ENCODE measurements at places on chromosomes 6 and 20. TPM values are rescaled to one million over a fixed set of nuclear protein-coding genes. Genes with fewer than 3 reads are reported as not detected.

Gene TBC1D32
- 7.5 TPM for total RNA-seq

DNA sequence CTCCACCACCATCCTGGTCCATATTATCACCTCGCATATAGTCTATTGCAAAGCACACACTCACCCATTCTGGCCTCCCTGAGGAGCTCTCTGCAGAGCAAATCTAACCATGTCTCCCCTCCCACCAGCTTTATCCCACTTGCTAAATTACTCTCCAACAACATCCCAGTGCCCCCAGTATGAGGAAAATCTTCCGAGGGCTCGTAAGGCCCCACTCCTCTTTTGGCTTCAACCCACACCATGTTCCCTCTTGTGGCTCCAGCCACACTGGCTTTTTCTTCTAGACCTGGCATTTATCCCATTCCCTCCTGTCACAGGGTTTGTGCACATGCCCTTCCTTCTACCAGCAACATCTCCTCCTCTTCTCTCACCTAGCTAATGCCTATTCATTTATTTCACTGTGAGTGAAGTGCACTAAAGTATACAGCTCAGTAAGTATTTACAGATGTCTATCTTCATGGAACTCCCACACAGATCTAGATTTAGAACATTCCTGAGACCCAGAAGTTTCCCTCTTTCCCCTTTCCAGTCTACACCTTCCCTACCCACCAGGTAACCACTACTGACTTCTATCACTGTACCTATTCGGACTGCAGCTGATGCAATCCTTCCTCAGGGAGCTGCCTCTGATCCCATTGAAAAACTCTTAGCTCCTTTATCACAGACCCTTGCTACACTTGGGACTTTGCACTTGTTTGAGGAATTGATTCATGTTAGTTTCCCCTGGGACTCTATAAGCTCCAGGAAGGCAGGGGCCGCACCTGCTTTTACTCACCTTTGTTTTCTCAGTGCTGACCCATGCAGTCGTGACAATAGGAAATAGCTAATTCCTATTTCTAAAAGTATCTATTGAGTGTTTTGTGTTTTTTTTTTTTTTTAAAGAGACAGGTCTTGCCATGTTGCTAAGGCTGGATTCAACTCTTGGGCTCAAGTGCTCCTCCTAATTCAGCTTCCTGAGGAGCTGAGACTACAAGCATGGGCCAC lies 15.5 kb downstream of the MRPL14 start:
- no peak for DNase-seq

Gene MLIP
- 2.3 TPM for total RNA-seq

DNA sequence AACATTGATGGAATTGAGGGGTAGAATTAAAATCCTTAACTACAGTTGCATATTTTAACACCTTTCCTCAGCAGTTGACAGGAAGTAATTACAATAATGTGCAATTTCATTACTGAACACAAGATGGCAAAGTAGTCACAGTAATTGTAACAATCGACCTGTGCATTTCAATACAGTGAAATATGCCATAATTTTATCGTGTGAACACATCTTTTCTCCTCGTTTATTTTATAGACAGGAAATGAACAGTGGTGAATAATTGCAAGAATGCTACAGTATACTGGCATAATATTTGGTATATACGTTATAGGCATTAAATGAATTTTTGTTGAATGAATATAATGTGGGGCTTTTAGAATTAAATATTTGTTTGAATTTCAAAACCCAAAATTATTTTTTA lies 25.0 kb downstream of the CYB5R4 start:
- DNase-seq = no peak

DNA sequence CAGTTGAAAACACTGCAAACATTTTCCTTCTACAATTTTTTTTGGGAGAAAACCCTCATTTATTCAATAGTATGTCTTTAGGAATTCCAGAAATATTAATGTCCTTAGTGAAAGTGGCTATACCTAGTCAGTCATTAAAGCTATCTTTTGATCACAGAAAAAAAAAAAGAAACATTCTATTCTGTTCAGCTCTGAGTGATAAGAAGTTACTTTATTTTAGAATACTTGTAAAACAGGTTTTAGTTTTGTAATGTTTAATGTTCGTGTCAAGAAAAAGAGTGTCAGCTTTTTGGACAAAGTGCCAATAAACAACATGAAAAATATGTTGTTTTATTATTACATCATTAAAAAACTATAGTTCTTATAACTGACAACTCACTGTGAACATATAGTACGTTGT lies 240.4 kb downstream of the OGFRL1 start:
- DNase-seq = no peak

- no peak for DNase-seq
These were observed 8.4 kb downstream of the TIAM2 start for GRCh38 chr6:155003476-155003875.

- no peak for DNase-seq
These were observed 12.9 kb downstream of the TGM2 start for GRCh38 chr20:38152175-38152620.

- DNase-seq = no peak
These were observed 48.9 kb upstream of the SYNDIG1 start for GRCh38 chr20:24420567-24420966.

DNA sequence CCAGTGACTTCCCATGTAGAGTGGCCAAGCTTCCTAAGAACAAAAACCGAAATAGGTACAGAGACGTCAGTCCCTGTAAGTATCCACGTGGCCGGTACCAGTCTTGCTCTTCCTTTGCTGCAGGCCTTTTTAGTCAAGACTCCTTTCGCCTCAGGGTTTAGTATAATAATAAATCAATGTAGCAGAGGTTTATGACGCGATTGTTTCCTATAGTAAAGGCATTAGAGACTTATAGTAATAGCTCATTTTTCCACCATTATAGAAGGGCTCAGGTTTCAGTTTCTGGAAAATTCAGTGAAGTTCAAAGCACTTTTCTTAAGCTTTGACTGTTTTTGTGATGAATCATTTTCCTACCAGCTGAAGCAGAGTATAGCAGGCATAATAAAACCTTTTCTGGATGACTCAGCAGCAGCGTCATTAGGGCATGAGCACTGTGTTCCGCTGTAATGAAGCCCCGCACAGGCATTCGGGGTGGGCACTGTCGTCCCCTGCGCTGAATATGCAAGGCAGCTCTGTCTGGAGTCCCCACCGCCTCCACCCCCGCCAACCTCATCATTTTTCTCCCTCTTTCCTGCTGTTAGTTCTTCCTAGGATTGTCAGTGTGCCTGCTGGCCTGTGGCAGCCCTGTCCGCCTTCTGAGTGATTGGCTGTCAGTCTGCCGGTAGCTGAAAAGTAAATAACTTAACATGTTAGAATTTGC lies 51.3 kb downstream of the PTPN1 start:
- DNase-seq = no peak

DNA sequence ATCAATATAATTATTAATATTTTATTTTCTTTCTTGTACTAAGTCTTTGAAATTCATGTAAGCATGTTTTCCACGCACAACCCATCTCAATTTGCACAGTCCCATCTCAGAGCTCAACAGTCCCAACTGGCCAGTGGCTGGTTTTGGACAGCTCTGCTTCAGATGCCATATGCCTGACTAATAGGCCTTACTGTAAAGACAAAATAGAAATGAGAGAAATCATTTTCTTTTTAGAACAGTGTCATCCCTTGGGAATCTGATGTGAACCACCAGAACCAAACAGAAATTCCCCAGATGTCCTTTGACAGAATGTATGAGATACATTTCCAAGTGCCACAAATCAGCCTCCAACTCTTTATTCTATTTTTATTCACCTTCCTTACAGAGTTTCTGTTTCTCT lies 338.9 kb downstream of the ESR1 start:
- no peak for DNase-seq

- DNase-seq = no peak
These were observed 119.1 kb downstream of the PKHD1 start for GRCh38 chr6:51968265-51968664.

Gene TTBK1
- total RNA-seq = not detected

GRCh38 chr6:158954753-158955152 lies 45.2 kb downstream of the RSPH3 start:
- no peak for DNase-seq

- DNase-seq = no peak
These were observed 15.8 kb downstream of the REPS1 start for GRCh38 chr6:138972226-138972665.

DNA sequence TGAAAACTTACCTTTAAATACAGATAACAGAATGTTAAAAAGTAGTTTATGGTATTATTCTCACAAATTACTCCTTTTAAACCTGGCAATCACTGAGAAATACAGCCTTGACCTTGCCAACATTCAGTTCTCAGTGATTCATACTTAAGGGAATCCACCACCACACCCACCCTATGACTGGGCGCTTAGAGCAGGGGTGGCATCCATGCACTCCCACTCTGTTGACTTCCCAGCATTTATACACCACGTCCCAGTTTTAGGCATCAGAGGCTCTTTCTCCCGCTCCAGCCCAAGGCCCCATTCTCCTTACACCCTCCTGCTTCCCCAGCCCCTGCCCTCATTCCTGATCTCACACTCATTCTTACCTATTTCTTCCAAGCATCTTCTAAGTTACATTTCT lies 16.3 kb downstream of the TRAF3IP2 start:
- DNase-seq = no peak

GRCh38 chr6:150881911-150882481 lies 16.5 kb downstream of the MTHFD1L start:
- no peak for DNase-seq

- no peak for DNase-seq
These were observed 4.9 kb downstream of the TGM2 start for GRCh38 chr20:38159957-38160756.

- DNase-seq = no peak
These were observed 140.2 kb downstream of the TMEM200A start for GRCh38 chr6:130505808-130506598.

Gene UNC93A
- not detected for total RNA-seq

- no peak for DNase-seq
These were observed 134.7 kb upstream of the RNF24 start for GRCh38 chr20:4150070-4150441.

GRCh38 chr6:128495536-128496333 lies 24.7 kb downstream of the PTPRK start:
- DNase-seq = no peak

Gene SMLR1
- total RNA-seq = not detected

Gene MYT1
- not detected for total RNA-seq

DNA sequence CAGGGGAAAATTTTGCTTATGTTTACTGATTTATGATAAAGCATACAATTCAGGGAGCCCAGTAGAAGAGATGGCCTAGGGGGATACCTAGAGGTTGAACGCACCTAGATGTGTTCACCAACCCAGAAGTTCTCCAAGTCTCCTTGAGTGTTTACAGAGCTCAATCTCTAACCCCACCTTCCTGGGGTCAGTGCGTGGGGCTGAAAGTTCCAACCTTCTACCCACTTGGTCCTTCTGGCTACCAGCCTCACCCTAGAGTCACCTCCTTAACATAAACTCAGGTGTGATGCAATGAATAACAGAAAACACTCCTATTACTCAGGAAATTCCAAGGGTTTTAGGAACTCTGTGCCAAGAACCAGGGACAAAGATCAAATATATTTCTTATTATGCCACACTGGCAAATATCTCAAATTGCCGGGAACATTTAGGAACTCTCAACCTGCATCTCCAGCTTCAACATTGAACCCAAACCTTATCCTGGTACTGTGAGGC lies 26.4 kb downstream of the AFG1L start:
- no peak for DNase-seq

- no peak for DNase-seq
These were observed 52.2 kb upstream of the HSF2 start for GRCh38 chr6:122347280-122347679.

Gene SAMD5
- 0.69 TPM for total RNA-seq

DNA sequence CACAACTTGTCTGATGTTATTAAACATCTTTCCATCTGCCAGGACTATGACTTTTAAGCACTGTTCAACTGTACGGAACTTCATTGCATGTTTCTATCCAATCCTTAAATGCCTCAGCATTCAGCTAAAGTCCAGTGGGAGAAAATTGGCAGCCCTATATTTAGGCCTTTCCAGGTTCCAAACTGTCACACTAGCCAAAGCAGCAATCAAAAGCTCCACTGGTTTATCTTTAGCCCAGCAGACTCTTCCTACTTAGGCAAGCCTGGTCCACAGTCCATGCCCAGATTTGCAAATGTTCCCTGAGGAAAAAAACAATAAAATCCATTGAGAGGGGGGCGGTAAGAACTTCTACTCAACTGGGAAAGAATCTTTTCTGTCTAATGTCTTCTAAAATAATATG lies 349.1 kb upstream of the GJE1 start:
- no peak for DNase-seq

DNA sequence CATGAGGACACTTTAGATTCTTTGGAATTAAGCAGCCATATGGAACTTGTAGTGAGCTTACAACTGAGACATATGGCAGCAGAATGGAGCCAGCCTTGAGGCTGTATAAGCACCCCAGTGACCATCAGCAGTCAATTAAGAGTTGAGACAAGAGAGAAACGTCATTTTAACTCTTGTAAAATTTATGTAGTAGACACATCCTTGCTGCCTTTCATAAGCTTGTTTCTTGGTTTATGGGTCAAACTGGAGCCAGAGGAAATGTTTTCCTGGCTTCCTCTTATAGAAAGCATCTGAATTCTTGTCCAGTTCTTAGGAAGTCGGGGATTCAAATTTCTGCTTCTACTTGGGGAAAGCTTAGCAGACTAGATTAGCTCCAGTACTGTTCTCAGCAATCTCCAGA lies 745.1 kb upstream of the MARCKS start:
- DNase-seq = no peak

DNA sequence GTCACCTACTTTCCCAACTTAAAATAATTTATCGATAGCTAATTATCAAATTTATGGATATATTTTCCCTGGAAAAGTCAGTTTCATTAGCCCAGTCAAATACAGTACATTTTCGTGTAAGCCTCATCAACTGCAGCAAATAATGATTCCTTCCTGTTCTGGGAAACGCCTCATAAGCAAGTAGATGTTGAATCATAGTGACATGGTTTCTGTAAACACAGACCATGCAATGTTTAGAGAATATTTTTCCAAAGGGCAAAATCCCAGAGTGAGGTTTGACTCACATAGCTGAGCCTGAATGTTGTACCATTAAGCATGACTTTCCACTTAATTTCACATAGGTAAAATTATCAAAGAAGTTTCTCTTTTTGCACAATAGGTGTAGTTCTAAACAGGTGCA lies 16.7 kb upstream of the VNN1 start:
- DNase-seq = no peak

DNA sequence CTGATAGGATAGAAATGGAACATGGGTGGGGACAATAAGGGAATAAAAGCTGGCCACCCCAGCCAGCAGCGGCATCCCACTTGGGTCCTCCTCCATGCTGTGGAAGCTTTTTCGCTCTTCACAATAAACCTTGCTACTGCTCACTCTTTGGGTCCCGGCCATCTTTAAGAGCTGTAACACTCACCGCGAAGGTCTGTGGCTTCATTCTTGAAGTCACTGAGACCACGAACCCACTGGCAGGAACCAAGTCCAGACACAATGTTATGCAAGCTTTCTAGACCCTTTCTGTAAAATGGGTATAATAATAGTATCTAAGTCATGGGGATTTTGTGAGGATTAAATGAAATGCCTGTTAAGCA lies 48.9 kb upstream of the EZR start:
- DNase-seq = no peak

Gene AKAP12
- 241 TPM for total RNA-seq

DNA sequence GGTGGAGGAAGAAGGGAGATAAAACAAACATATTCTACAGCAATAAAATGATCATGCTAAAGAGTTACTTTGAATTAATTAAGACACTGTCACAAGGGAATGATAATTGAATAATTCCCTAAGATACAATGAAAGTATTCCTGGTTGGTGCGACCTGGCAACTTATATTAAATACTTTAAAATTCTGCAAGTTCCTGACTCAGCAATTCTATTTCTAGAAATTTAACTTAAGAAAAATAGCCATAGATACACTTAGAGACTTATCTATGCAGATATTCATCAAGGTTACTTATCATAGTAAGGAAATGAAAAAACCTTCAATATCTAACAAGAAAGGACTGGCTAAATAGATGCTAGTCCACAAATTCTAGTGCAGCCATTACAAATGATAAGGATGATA lies 156.0 kb downstream of the BACH2 start:
- DNase-seq = no peak
